ENCODE measurements at places on chromosomes 2 and 18. TPM values are rescaled to one million over a fixed set of nuclear protein-coding genes. Genes with fewer than 3 reads are reported as not detected.

Gene IGFBP2
- 93.5 TPM for total RNA-seq

Gene TUBA3D
- total RNA-seq: 0.59 TPM

Gene PROKR1
- 0.03 TPM for total RNA-seq

Gene TUBA4B
- total RNA-seq: not detected

Gene PMS1
- 6.4 TPM for total RNA-seq

Gene CHN1
- total RNA-seq: 17.5 TPM

Gene NPAS2
- total RNA-seq: 74.1 TPM

Gene CHRNG
- not detected for total RNA-seq

Gene CAPN14
- not detected for total RNA-seq

Gene CRYBA2
- total RNA-seq: not detected

Gene FSHR
- not detected for total RNA-seq

Gene ELOA2
- total RNA-seq: not detected

Gene PJVK
- 2.1 TPM for total RNA-seq

Gene CFAP65
- total RNA-seq: 0.21 TPM

Gene HAAO
- not detected for total RNA-seq

Gene VWA3B
- total RNA-seq: not detected

Gene LYPD6B
- not detected for total RNA-seq

Gene ZNF396
- total RNA-seq: 0.71 TPM

Gene CLEC4F
- not detected for total RNA-seq

Gene DYTN
- total RNA-seq: not detected

Gene CTAGE1
- not detected for total RNA-seq

Gene TMEM247
- total RNA-seq: not detected

Gene CROCC2
- total RNA-seq: not detected

Gene HYCC2
- 4.8 TPM for total RNA-seq

Gene AQP12B
- not detected for total RNA-seq

Gene PLGLB2
- not detected for total RNA-seq

Gene SLC9A4
- not detected for total RNA-seq

Gene SLC23A3
- total RNA-seq: 0.48 TPM

Gene ASTL
- total RNA-seq: not detected

Gene FBXO48
- 0.34 TPM for total RNA-seq

Gene REG1A
- total RNA-seq: not detected
